ENCODE measurements at places on chromosomes 2 and 18. TPM values are rescaled to one million over a fixed set of nuclear protein-coding genes. Genes with fewer than 3 reads are reported as not detected.

GRCh38 chr2:69561101-69561500 lies 82.4 kb downstream of the AAK1 start:
- H3K36me3 ChIP-seq, result no peaks in the 10 kb centered on the region
- no peak overlapping the region for H3K4me3 ChIP-seq
- H3K27me3 ChIP-seq, result no peaks in the 10 kb centered on the region
- H3K27ac ChIP-seq, result no peak overlapping the region
- no peak for DNase-seq
- H3K4me1 ChIP-seq, result no peaks in the 10 kb centered on the region

GRCh38 chr2:233033672-233034071 lies 1.2 kb downstream of the NEU2 start:
- H3K36me3 ChIP-seq, result no peaks in the 10 kb centered on the region
- H3K27ac ChIP-seq, result no peak overlapping the region
- DNase-seq, result no peak
- H3K27me3 ChIP-seq, result no peaks in the 10 kb centered on the region
- no peak overlapping the region for H3K4me3 ChIP-seq

DNA sequence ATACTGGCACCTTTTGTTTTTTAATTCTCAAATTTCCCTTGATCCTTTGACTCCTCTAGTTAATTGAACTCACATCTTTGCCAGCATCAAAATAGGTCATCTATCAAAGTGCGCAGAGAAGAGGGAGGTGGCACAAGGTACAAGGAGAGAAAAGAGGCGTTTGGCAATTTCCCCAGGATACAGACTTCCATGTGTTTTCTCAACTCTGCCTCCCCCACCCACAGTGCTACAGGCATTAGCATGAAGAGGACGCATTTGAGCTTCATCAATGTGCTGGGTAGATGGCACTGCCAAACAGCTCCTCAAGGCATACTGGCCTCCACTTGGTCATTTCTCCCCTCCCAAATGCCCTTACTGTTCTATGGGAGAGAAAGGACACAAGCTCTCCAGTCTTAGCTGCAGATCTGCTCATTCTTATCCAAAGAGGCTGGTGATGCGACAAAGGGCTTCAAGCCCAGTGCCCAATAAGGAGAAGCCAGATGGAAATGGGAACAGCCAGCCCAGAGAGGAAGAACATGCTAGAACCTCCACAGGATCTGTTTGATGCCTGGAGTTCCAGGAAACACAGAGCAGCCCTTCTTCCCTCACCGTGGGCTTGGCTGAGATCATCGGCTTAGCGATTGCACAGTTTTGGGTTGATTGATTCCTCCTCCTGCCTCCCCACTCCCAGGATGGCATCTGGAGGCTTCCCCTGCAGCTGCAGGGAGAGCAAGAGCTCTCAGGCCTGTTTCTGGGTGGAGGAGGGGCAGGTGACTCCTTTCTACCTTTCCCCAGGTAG lies 144.7 kb upstream of the SMAD2 start:
- no peaks in the 10 kb centered on the region for H3K27me3 ChIP-seq
- no peaks in the 10 kb centered on the region for H3K36me3 ChIP-seq
- H3K4me3 ChIP-seq, result no peak overlapping the region
- DNase-seq, result no peak
- H3K27ac ChIP-seq, result no peak overlapping the region

- peaks cover 50% of the 10 kb centered on the region for H3K4me1 ChIP-seq
- peak; percentile 87 for DNase-seq
- no peak overlapping the region for H3K4me3 ChIP-seq
- H3K27me3 ChIP-seq, result no peaks in the 10 kb centered on the region
These were observed 19.3 kb upstream of the SMCHD1 start for GRCh38 chr18:2636126-2636631.

DNA sequence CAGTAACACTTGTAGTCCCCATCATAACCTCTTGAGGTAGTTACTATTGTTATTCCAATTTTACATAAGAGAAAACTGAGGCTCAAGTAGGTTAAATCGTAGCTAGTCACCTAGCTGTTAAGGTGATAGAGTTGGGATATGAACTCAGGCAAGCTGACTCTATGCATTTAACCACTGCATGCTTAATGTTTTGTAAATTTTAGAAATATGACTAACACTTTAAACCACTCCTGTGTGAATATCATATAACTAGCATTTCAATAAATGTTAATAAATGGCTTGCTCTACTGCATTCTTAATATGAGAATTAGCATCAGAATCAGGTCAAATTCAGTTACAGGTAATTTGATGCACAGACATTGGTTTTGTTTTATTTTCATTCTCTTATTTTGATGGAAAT lies 35.6 kb upstream of the CREB1 start:
- H3K27me3 ChIP-seq, result no peaks in the 10 kb centered on the region
- no peak for DNase-seq
- H3K36me3 ChIP-seq, result no peaks in the 10 kb centered on the region
- H3K4me1 ChIP-seq, result no peaks in the 10 kb centered on the region

DNA sequence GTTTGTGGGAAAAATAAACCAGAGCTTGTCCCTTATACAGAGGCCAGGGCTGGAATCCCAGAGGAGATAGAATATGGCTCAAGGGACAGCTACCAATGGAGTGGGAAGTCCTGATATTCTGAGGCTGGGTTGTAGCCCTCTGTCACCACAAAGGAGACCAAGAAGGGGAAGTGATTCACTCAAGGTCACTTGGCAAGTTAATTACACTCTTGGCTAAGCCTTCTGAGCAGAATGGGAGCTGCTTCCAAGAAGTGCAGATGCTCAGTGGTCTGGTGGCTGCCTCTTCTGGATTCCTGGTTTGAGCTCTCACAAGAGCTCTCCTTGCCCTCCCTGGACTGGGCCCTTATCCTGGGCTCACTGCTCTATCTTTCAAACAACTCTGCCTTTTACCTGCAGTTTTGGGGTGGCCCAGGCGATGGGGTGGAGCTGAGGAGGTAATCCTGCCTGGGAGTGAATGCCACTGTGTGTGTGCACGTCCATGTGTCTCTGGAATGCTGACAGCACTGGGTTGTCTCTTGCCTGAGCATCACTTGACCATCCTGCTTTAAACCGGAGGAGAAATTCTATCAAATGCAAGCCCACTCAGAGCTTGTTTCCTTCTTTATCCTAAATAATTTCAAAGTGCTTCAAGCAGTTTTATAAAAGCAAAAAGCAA lies 168.2 kb downstream of the KCNS3 start:
- H3K36me3 ChIP-seq, result no peaks in the 10 kb centered on the region
- no peaks in the 10 kb centered on the region for H3K4me1 ChIP-seq
- H3K4me3 ChIP-seq, result no peak overlapping the region

FAM237A gene
- not detected for total RNA-seq

PLCD4 gene
- total RNA-seq, result 5.9 TPM

- no peak overlapping the region for H3K27ac ChIP-seq
- H3K4me1 ChIP-seq, result no peaks in the 10 kb centered on the region
- no peak for DNase-seq
- no peaks in the 10 kb centered on the region for H3K36me3 ChIP-seq
- H3K27me3 ChIP-seq, result no peaks in the 10 kb centered on the region
These were observed 543.6 kb upstream of the NRP2 start for GRCh38 chr2:205138735-205139134.

- H3K27me3 ChIP-seq, result no peaks in the 10 kb centered on the region
- H3K27ac ChIP-seq, result no peak overlapping the region
- H3K4me3 ChIP-seq, result no peak overlapping the region
- H3K4me1 ChIP-seq, result no peaks in the 10 kb centered on the region
- peak; percentile 24 for DNase-seq
These were observed 313.7 kb downstream of the CYP26B1 start for GRCh38 chr2:71833855-71834560.

DNA sequence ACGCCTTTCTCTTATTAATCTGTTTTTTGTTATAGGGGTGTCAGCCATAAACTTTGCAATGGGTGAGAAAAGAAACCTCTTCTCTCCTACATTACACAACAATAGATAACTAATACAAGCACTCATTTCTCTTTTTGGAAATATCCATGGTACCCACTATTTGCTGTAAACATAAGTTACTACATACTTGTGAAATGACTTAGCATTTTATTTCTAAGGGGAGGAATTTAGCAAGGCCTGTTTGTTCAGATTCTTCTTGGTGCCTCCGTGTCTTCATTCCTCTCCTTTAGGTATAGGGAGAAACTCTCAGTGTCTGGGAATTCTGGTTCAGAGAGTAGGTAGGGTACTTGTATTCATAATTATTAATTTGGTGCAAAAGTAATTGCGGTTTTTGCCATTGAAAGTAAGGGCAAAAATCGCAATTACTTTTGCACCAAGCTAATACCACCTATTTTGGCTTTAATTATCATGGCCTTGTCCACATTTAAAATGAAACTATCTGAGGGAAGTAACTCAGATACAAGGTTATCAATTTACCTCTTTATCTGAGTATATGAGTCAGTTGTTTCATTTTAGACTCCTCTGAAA lies 134.8 kb downstream of the MREG start:
- no peaks in the 10 kb centered on the region for H3K27me3 ChIP-seq
- H3K4me3 ChIP-seq, result no peak overlapping the region
- no peak for DNase-seq
- H3K4me1 ChIP-seq, result no peaks in the 10 kb centered on the region
- H3K36me3 ChIP-seq, result no peaks in the 10 kb centered on the region

DNA sequence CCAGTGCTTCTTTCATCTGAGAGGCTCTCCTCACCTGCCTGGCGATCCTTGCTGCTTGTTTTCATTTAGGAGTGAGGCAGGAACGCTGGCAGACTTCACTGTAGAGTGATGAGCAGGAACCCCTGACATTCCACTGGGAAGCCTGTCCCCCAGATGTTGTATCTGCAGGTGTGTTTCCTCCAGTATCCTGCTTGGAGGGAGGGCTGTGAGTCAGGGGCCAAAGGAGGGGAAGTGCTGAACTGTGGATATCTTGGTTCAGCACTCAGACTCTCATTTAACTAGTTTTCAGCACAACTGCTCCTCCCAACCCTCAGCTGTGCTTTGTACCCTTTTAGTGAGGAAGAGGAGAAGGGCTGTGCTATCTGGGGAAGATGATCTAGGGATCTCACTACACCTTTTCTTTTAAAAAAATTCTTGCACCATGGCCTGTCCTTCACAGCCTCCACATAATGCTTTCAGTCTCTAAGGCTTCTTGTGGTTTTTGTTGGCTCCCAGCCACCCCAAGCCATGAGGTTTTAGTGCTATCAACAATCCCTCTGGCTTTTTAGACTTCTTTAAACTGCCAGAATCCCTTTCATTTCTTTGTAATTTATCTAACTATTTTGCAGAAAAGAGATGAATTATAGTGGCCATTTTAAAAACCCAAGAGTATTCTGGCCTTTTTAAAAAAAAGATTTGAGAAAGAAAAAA lies 11.2 kb downstream of the ANKAR start:
- H3K27ac ChIP-seq, result no peak overlapping the region
- H3K4me3 ChIP-seq, result no peak overlapping the region
- no peaks in the 10 kb centered on the region for H3K4me1 ChIP-seq
- H3K36me3 ChIP-seq, result no peaks in the 10 kb centered on the region
- no peaks in the 10 kb centered on the region for H3K27me3 ChIP-seq

TTR gene
- total RNA-seq, result not detected

GRCh38 chr18:67805261-67805660 lies 288.7 kb upstream of the DSEL start:
- no peaks in the 10 kb centered on the region for H3K4me1 ChIP-seq
- no peak overlapping the region for H3K27ac ChIP-seq
- no peak overlapping the region for H3K4me3 ChIP-seq
- no peaks in the 10 kb centered on the region for H3K36me3 ChIP-seq

- H3K27me3 ChIP-seq, result no peaks in the 10 kb centered on the region
- no peaks in the 10 kb centered on the region for H3K36me3 ChIP-seq
- no peak overlapping the region for H3K4me3 ChIP-seq
- DNase-seq, result no peak
- no peak overlapping the region for H3K27ac ChIP-seq
These were observed 44.8 kb upstream of the CNGA3 start for GRCh38 chr2:98301469-98301868.

- H3K36me3 ChIP-seq, result no peaks in the 10 kb centered on the region
- no peaks in the 10 kb centered on the region for H3K4me1 ChIP-seq
- H3K27ac ChIP-seq, result no peak overlapping the region
These were observed 370.4 kb downstream of the SOCS6 start for GRCh38 chr18:70659036-70659925.
